Transverse colon (tissue), 4 donors: ENCODE measurements at places on chromosomes 13 and 19.
A peak's percentile ranks its signal among the peaks of the same experiment; 100 is the strongest.

GRCh38 chr19:54729416-54730188 is 5.4 kb downstream of the KIR3DL3 start:
- H3K36me3 ChIP-seq: no peaks in the 10 kb centered on the region
- DNase-seq: no peak
- H3K4me3 ChIP-seq: no peak overlapping the region
- H3K27ac ChIP-seq: no peak overlapping the region
- no peaks in the 10 kb centered on the region for H3K4me1 ChIP-seq

DNA sequence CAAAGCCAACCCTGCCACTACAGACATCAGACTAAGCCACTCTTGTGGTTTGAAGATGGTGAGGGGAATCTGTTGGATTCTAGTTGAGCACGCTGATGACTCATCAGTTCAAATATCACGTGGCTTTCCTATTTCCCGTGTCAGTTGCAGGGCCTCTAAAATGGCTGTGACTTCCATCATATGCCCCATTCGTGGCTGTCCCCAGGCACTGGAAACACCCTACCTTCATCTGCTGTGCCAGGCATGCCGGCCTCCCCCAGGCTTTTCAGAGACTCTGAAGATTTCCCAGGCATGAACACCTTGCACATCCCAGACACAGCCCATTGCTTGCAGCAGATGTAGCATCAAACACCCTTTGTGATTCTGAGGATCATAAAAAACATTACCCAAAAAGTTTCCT is 659.9 kb downstream of the UQCRFS1 start:
- DNase-seq: no peak

- no peak for DNase-seq
- H3K27ac ChIP-seq: peak overlapping the region; percentile 7
- peaks cover 3% of the 10 kb centered on the region for H3K27me3 ChIP-seq
- no peak overlapping the region for H3K4me3 ChIP-seq
- no peaks in the 10 kb centered on the region for H3K36me3 ChIP-seq
- H3K4me1 ChIP-seq: peaks cover 14% of the 10 kb centered on the region
Observed at GRCh38 chr13:113926951-113927660, 46.8 kb downstream of the C13orf46 start.

GRCh38 chr19:5953030-5953589 is 24.8 kb downstream of the RANBP3 start:
- peaks cover 100% of the 10 kb centered on the region for H3K4me1 ChIP-seq
- no peak for DNase-seq
- no peaks in the 10 kb centered on the region for H3K36me3 ChIP-seq
- peak overlapping the region; percentile 74 for H3K27ac ChIP-seq
- no peak overlapping the region for H3K4me3 ChIP-seq

GRCh38 chr19:16319481-16319880 is 5.1 kb upstream of the KLF2 start:
- no peaks in the 10 kb centered on the region for H3K36me3 ChIP-seq
- no peak overlapping the region for H3K4me3 ChIP-seq
- no peaks in the 10 kb centered on the region for H3K27me3 ChIP-seq
- no peak for DNase-seq
- H3K4me1 ChIP-seq: peaks cover 7% of the 10 kb centered on the region

GRCh38 chr13:27933118-27933517 is 13.3 kb downstream of the PDX1 start:
- no peak overlapping the region for H3K27ac ChIP-seq
- no peak for DNase-seq
- no peaks in the 10 kb centered on the region for H3K4me1 ChIP-seq
- H3K27me3 ChIP-seq: peaks cover 60% of the 10 kb centered on the region
- H3K36me3 ChIP-seq: no peaks in the 10 kb centered on the region
